ENCODE measurements at places on chromosomes 5 and 9. TPM values are rescaled to one million over a fixed set of nuclear protein-coding genes. Genes with fewer than 3 reads are reported as not detected.
A peak's percentile ranks its signal among the peaks of the same experiment; 100 is the strongest.

GRCh38 chr5:42810834-42811590, 680 bp downstream of the SELENOP start:
- H3K4me1 ChIP-seq, result peaks cover 3% of the 10 kb centered on the region
- no peak overlapping the region for H3K27ac ChIP-seq
- no peaks in the 10 kb centered on the region for H3K36me3 ChIP-seq
- no peak overlapping the region for H3K4me3 ChIP-seq
- no peaks in the 10 kb centered on the region for H3K27me3 ChIP-seq
- DNase-seq, result no peak

- H3K36me3 ChIP-seq, result no peaks in the 10 kb centered on the region
- H3K4me1 ChIP-seq, result no peaks in the 10 kb centered on the region
- no peak for DNase-seq
- no peaks in the 10 kb centered on the region for H3K27me3 ChIP-seq
- H3K27ac ChIP-seq, result no peak overlapping the region
- no peak overlapping the region for H3K4me3 ChIP-seq
These were observed 269.8 kb downstream of the GADD45G start for GRCh38 chr9:89874351-89875321.

- no peak overlapping the region for H3K27ac ChIP-seq
- no peak overlapping the region for H3K4me3 ChIP-seq
- no peaks in the 10 kb centered on the region for H3K27me3 ChIP-seq
These were observed 560.7 kb downstream of the HTR1A start for GRCh38 chr5:63401436-63402046.

- H3K27me3 ChIP-seq, result no peaks in the 10 kb centered on the region
- peaks cover 10% of the 10 kb centered on the region for H3K4me1 ChIP-seq
- peak; percentile 38 for DNase-seq
- no peak overlapping the region for H3K4me3 ChIP-seq
- no peaks in the 10 kb centered on the region for H3K36me3 ChIP-seq
These were observed 99.3 kb downstream of the ACTBL2 start for GRCh38 chr5:57383093-57383861.

DNA sequence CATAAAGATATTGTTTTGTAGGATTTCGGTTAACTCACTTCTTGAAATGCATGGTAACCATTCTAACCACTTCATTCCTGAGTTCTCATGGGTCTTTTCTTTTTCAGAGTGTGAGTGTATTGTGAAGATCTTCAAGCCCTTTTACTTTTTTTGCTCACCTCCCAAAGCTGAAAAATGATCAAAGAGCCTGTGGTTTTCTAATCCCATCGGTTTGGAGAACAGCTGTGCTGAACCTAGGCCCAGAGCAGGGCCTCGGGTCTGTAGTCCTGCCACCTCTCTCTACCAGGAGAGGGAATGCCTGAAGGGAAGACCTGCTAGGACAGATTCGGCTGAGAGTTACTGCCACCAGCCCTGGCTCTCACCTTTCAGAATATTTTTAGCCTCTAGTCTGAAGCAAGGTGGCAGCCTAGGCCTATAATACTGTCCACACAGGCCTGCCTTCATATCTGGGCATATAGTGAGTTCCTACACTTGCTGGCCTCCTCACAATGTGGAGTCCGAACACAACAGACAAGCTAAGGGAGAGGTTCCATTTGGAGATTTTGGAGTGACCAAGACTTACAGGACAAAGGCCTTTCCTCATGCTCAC, 13.8 kb downstream of the RGMB start:
- no peak overlapping the region for H3K27ac ChIP-seq
- no peaks in the 10 kb centered on the region for H3K36me3 ChIP-seq
- no peaks in the 10 kb centered on the region for H3K27me3 ChIP-seq
- no peak overlapping the region for H3K4me3 ChIP-seq

DNA sequence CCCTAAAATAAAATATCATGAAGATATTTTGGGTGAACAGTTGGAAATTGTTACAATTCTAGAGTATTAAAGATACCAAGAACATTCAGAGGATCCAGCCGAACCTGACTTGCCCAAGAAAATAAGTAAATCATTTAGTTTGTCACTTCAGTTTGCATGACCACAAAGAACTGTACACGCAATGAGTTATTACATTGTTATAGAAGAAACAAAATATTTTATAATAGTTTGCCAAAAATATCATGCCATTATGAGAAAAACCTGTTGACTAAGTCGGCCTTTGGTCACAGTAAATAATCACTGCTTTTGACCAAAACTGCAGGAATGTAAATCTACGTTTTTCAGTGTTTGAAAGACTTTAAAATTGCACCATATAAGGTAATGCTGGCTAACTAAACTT, 27.9 kb downstream of the TRIO start:
- H3K4me3 ChIP-seq, result no peak overlapping the region
- DNase-seq, result no peak
- no peak overlapping the region for H3K27ac ChIP-seq
- peaks cover 14% of the 10 kb centered on the region for H3K4me1 ChIP-seq

GRCh38 chr5:84374568-84374967, 10.1 kb downstream of the EDIL3 start:
- no peaks in the 10 kb centered on the region for H3K27me3 ChIP-seq
- H3K4me3 ChIP-seq, result no peak overlapping the region
- no peaks in the 10 kb centered on the region for H3K36me3 ChIP-seq
- no peaks in the 10 kb centered on the region for H3K4me1 ChIP-seq
- no peak overlapping the region for H3K27ac ChIP-seq

DNA sequence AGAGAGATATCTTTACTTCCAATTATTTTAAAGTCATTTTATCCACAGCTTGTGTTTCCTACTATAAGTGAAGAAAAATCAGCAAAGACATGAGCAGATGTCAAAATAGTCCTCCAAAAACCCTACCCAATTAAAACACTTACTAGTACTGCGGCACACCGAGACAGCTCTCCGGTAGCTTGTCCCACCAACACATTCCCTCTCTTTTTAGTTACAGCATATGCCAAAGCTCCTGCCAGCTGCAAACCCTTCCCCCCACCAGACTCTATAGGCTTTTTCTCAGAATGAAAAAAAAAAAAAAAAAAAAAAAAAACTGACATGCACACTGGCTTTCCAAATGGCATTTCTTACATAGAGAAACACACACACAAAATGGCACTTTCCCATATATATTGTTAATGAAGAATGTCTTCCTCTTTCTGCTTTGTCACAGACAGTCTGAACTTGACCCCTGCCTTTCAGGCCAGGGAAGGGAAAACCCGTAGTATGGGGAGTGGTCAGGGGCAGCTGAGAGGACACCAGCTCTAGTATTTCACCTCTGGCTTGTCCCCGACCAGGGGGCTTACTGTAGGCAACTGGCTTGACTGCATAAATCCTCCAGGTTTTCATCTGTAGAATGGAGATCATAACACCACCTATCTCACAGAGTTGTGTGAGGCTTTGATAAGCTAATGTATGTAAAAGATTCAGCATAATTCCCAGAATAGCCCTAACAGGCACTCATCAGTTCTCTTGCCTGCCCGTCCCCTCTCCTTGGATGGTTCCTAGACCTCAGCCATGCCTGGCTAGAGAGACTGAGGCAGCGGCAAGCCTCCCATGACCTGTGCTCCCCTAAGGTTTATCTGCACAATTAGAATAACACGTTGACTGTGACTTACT, 233.6 kb downstream of the CRB2 start:
- DNase-seq, result no peak
- H3K27me3 ChIP-seq, result no peaks in the 10 kb centered on the region
- H3K4me1 ChIP-seq, result no peaks in the 10 kb centered on the region
- H3K36me3 ChIP-seq, result peaks cover 6% of the 10 kb centered on the region
- no peak overlapping the region for H3K27ac ChIP-seq

- H3K4me3 ChIP-seq, result no peak overlapping the region
- no peak overlapping the region for H3K27ac ChIP-seq
- H3K4me1 ChIP-seq, result no peaks in the 10 kb centered on the region
- DNase-seq, result no peak
- no peaks in the 10 kb centered on the region for H3K36me3 ChIP-seq
These were observed 151.6 kb upstream of the MEF2C start for GRCh38 chr5:89034588-89034987.

DNA sequence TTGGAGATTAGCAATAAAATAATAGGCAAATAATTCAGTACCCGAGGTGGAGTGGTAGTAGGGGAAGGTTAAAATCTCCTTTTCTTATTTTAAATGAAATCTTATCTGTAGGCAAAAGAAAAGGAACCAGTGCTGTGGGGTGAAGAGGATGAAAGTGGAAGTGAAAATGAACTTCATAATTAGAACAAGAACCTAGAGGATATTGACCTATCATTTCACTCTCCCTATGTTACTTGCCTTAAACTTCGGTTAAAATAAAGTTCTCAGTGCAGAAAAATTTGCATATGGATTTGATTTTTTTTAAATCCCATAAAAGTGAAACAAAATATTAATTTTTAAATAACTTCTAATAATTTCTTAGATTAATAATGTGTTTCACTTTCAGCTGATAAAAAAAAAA, 1094.9 kb upstream of the C9orf72 start:
- H3K4me3 ChIP-seq, result no peak overlapping the region
- H3K36me3 ChIP-seq, result no peaks in the 10 kb centered on the region
- DNase-seq, result no peak
- no peaks in the 10 kb centered on the region for H3K4me1 ChIP-seq

- H3K4me3 ChIP-seq, result no peak overlapping the region
- DNase-seq, result no peak
- peaks cover 2% of the 10 kb centered on the region for H3K4me1 ChIP-seq
- no peaks in the 10 kb centered on the region for H3K27me3 ChIP-seq
These were observed 143.8 kb upstream of the PIK3R1 start for GRCh38 chr5:68071736-68072135.

The RORB gene
- total RNA-seq, result not detected

- H3K27ac ChIP-seq, result peak overlapping the region; percentile 60
- H3K4me3 ChIP-seq, result no peak overlapping the region
- no peak for DNase-seq
- peaks cover 75% of the 10 kb centered on the region for H3K36me3 ChIP-seq
These were observed 21.9 kb downstream of the USP20 start for GRCh38 chr9:129857207-129857606.

GRCh38 chr5:96961053-96961452, 25.2 kb downstream of the LNPEP start:
- H3K4me1 ChIP-seq, result peaks cover 78% of the 10 kb centered on the region
- DNase-seq, result peak; percentile 27
- H3K27me3 ChIP-seq, result no peaks in the 10 kb centered on the region
- peaks cover 56% of the 10 kb centered on the region for H3K36me3 ChIP-seq

DNA sequence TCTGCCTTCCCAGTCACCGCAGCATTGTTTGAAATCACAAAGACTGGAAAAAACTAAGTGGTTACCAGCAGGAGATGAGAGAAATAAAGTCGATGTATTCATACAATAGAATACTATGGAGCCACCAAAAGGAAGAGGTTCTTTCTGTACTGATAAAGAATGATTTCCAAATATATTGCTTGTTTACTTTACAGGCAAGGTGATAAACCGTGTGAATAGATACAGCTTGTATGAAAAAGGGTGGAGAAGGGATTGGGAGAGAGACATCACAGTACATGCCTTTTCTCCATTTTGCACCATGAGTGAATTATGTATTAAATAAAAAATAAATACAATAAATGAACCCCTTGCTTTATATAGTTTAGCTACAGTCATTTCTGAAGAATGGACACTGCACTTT, 91.7 kb downstream of the RFK start:
- no peaks in the 10 kb centered on the region for H3K27me3 ChIP-seq
- H3K36me3 ChIP-seq, result no peaks in the 10 kb centered on the region
- no peak overlapping the region for H3K27ac ChIP-seq
- DNase-seq, result no peak
- no peak overlapping the region for H3K4me3 ChIP-seq
- peaks cover 5% of the 10 kb centered on the region for H3K4me1 ChIP-seq

The MRPS2 gene
- total RNA-seq, result 31.2 TPM

The IL3 gene
- total RNA-seq, result 0.20 TPM

The AQP3 gene
- 194 TPM for total RNA-seq

The MYMK gene
- not detected for total RNA-seq

GRCh38 chr9:35470894-35471293, 19.0 kb upstream of the RUSC2 start:
- no peak overlapping the region for H3K4me3 ChIP-seq
- no peaks in the 10 kb centered on the region for H3K36me3 ChIP-seq
- peaks cover 33% of the 10 kb centered on the region for H3K27me3 ChIP-seq
- no peak for DNase-seq

DNA sequence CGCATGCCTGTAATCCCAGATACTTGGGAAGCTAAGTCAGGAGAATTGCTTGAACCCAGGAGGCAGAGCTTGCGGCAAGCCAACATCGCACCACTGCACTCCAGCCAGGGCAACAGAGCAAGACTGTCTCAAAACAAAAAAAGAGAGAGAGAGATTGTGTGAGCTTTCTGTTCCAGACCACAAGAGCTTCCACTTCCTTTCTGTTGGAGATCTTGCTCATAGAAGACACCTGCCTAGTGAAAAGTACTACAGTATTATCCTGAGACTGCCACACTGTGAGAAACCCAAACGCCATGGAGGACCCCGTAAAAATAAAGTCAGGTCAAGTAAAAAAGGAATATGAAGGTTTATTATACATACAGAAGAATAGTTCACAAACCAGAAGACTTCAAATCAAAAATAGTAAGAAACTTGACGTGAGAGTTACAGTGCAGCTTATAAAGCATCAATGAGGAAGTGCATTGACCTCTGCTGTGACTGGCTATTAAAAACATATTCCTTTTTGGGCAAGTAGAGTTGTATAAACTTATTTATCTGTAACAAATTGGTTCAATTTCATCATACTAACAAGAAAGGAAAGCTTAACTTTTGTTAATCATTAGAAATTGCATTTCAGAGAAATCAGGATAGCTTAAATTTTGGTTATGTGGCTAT, 4.3 kb upstream of the EMB start:
- H3K4me1 ChIP-seq, result peaks cover 60% of the 10 kb centered on the region
- peak overlapping the region; percentile 69 for H3K4me3 ChIP-seq
- no peaks in the 10 kb centered on the region for H3K27me3 ChIP-seq
- peaks cover 13% of the 10 kb centered on the region for H3K36me3 ChIP-seq
- DNase-seq, result peak; percentile 53
- peak overlapping the region; percentile 96 for H3K27ac ChIP-seq

- DNase-seq, result no peak
- no peaks in the 10 kb centered on the region for H3K4me1 ChIP-seq
- H3K4me3 ChIP-seq, result no peak overlapping the region
These were observed 25.9 kb upstream of the ALDH1A1 start for GRCh38 chr9:72978744-72979143.

DNA sequence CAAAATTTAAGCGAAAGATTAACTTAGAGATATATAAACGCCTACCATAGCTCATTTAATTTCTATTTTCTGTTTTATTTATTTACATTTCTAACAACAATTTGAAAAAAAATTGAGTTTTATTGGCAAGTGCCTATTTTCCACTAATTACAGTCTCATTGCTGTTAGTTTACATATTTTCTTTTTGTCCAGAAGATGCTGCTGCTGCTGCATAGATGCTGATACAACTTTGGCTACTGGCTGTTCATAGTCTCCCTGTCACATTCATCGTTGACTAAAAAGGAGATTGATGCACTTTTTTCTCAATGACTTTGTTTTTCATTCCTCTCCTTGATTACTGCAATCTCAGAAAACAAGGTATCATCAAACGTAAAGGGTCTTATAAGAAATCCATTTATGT, 235.4 kb downstream of the CDH9 start:
- H3K4me3 ChIP-seq, result no peak overlapping the region
- H3K27me3 ChIP-seq, result no peaks in the 10 kb centered on the region
- no peak overlapping the region for H3K27ac ChIP-seq
- DNase-seq, result no peak
- H3K36me3 ChIP-seq, result no peaks in the 10 kb centered on the region

The WDR38 gene
- not detected for total RNA-seq

The NR4A3 gene
- 0.17 TPM for total RNA-seq

All from activated CD4-positive, alpha-beta T cell treated with anti-CD3 and anti-CD28 coated beads, Interleukin-2, amount 10 ng/mL, durations not matched to agents 7 days and 5 days (primary cell).